Diencephalon (tissue), 1 donor: ENCODE measurements at places on chromosomes 13 and 19. TPM values are rescaled to one million over a fixed set of nuclear protein-coding genes. Genes with fewer than 3 reads are reported as not detected.

ATP8A2 gene
- total RNA-seq, result 77.0 TPM

CYP4F11 gene
- 0.23 TPM for total RNA-seq

NALCN gene
- 63.0 TPM for total RNA-seq

LGI4 gene
- 15.0 TPM for total RNA-seq

CDX2 gene
- not detected for total RNA-seq

GRK1 gene
- total RNA-seq, result 0.46 TPM

UQCR11 gene
- 61.8 TPM for total RNA-seq

ZNF69 gene
- total RNA-seq, result 22.1 TPM

TYROBP gene
- 5.5 TPM for total RNA-seq

INSL3 gene
- total RNA-seq, result not detected

PTPRH gene
- total RNA-seq, result 0.69 TPM

LAIR1 gene
- 2.8 TPM for total RNA-seq

CLDND2 gene
- not detected for total RNA-seq
